ENCODE measurements at places on chromosomes 16 and 17.

- DNase-seq: no peak
Measured at GRCh38 chr17:73695035-73695738, 50.9 kb upstream of the SDK2 start.

GRCh38 chr16:54750249-54750648, 180.4 kb upstream of the IRX5 start:
- no peak for DNase-seq

DNA sequence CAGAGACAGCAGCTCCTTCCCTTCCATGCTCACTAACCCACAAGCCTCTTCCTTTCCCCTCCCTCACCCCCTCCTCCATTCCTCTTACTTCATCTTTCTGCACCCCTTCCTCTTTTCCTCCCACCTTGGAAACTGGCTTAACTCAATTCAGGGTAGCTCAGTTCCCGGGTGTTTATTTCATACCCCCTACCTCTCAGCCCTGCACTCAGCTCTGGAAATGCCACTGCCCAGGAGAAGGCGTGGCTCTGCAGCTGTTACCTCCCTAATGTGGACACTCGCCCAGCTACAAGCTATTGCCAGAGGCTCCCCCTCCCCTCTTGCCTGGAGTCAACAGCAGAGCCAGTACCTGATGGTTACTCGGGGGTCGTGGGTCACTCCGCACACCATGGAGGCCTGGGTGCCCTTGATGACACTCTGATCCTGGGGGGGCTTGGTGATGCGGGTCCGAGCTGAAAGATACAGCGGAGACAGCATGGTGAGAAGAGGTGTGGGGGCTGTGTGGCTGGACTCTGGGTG, 118.4 kb upstream of the CDC42EP4 start:
- DNase-seq: no peak

DNA sequence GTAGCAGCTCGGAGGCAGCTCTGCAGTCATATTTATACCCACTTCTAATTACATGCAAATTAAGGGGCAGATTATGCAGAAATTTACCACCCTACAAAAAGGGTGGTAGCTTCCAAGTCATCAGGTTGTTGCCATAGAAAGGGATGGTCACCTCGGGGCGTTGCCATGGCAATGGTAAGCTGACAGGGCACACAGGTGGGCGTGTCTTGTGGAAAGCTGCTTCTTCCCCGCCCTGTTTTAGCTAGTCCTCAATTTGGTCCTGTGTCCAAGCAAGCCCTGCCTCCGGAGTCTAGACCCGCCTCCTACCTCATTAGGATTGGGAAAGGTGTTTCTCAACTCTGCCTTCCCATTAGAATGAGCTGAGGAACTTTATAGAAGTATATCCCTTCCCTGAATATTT, 98.7 kb downstream of the HS3ST2 start:
- DNase-seq: no peak

DNA sequence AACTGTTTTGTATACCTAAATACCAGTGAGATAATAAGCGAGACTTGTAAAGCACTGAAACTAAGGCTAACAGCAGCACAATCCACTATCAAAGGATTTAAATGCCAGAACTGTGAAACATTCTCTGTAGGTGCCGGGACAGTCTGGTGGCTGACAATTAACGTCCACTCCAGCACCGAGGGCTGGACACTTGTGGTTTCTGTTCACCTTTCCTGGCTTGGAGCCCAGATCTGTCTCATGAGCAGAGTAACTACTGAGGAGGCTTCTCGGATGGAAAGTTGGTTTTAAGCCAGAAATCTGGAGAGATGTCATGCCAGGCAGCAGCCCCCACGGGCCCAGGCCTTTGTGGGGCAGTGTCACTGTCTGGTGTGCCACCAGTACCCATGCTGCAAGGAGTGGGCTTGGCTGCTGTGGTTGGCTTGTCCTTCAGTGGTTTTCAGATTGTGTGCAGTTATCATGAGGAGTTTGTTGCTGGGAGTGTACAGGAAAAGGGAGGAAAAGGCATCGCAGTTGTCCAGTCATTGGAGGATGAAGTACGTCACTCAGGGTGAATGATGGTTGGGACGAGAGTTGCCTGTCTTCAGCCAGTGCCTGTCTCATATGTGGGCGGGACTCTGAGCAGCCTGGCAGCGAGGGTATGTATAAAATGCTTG, 35.5 kb downstream of the UBN1 start:
- DNase-seq: peak; percentile 14

DNA sequence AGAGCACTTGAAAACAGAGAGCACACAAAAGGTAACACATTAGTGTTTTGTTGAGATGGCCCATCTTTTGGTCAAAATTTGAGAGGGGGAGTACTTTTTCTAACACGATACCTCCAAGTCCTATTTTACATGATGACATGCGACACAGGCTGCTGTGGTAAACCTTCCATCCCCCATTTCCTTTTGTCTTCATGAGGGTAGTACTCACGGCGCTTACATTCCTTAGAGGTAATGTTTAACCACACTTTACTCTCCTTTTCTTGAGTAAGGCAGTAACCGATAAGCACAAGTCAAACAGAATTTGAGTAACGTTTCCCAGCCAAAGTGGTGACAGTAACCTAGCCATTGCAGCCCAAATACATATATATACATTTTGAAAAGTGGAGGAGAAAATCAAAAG, 35.8 kb upstream of the PITPNM3 start:
- no peak for DNase-seq

DNA sequence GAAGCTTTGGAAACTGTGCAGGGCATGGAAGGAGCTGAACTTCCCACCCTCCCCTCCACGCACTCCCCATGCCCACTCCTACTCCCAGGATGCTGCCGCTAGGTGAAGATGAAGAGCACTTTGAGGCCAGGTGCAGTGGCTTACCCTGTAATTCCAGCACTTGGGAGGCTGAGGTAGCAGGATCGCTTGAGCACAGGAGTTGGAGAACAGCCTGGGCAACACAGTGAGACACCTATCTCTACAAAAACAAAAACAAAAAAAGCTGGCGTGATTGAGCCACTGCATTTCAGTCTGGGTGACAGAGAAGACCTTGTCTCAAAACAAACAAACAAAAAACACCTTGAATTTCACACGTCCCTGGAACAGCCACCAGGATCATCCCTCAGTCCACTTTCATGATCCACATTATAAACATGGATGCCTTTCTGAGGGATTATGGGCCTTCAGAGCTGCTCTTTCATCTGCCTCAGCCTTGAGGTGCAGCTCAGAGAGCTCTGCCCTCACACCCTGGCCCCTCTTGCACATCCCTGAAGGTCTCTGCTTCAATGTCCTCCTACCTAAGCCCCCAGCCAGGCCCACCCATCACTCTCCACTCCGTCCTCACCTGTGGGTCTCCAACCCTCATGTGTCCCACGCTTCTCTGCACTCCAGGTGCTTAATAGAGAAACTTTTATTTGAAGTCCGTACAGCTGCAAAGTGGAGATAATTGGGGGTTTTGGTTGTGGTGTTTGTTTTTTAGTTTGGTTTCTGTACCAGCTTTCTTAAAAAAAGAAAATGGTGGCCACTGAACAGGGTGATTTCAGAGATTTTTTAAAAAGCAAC, 25.8 kb downstream of the PHB1 start:
- no peak for DNase-seq

Data from fibroblast of skin of scalp (primary cell).